ENCODE measurements at places on chromosomes 6 and 20. TPM values are rescaled to one million over a fixed set of nuclear protein-coding genes. Genes with fewer than 3 reads are reported as not detected.

MATN4 gene
- total RNA-seq, result 2.1 TPM

- peaks cover 9% of the 10 kb centered on the region for H3K27me3 ChIP-seq
- no peak for DNase-seq
- H3K4me1 ChIP-seq, result peaks cover 6% of the 10 kb centered on the region
- H3K4me3 ChIP-seq, result peak overlapping the region; percentile 54
These were observed 37.5 kb downstream of the SRC start for GRCh38 chr20:37383229-37383989.

DNA sequence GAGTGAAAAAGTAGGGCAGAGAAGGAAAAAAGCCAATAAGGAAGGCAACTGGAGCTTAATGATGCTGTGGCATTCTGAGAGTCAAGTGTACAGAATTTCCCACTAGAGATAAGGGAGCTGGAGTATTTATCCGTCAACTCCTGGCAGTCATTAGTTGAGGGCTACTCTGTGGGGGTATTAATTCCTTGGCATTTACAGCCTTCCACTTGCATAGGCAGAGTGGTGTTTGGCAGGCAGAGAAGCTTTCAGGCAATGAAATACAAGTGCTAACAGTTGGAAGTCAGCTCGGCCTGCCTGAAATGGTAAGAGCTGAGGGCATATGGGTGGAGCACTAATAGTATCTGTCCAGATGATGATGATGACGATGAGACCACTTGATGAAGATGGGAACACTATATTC, 207.3 kb upstream of the FLRT3 start:
- no peaks in the 10 kb centered on the region for H3K4me1 ChIP-seq
- DNase-seq, result no peak
- H3K27ac ChIP-seq, result no peak overlapping the region
- no peaks in the 10 kb centered on the region for H3K27me3 ChIP-seq
- H3K4me3 ChIP-seq, result no peak overlapping the region

- no peak for DNase-seq
- H3K4me3 ChIP-seq, result no peak overlapping the region
- no peaks in the 10 kb centered on the region for H3K4me1 ChIP-seq
These were observed 1413.9 kb upstream of the ADGRB3 start for GRCh38 chr6:67221226-67221625.

DNA sequence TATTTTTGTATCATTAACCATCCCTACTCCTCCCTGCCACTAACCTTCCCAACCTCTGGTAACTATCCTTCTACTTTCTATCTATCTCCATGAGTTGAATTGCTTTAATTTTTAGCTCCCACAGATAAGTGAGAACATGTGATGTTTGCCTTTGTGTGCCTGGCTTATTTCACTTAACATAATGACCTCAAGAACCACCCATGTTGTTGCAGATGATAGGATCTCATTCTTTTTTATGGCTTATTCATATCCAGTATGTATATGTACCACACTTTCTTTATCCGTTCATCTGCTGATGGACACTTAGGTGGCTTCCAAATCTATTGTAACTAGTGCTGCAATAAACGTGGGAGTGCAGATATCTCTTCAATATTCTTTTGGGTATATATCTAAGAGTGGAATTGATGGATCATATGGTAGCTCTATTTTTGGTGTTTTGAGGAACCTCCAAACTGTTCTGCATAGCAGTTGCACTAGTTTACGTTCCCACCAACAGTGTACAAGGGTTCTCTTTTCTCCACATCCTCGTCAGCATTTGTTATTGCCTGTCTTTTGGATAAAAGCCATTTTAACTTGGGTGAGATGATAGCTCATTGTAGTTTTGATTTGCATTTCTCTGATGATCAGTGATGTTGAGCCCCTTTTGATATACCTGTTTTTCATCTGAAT, 201.4 kb downstream of the ARHGAP18 start:
- H3K27me3 ChIP-seq, result peaks cover 2% of the 10 kb centered on the region
- DNase-seq, result no peak
- no peak overlapping the region for H3K4me3 ChIP-seq
- no peaks in the 10 kb centered on the region for H3K36me3 ChIP-seq
- no peak overlapping the region for H3K27ac ChIP-seq

- H3K4me1 ChIP-seq, result no peaks in the 10 kb centered on the region
- no peak overlapping the region for H3K4me3 ChIP-seq
- no peak for DNase-seq
These were observed 117.0 kb upstream of the KCNG1 start for GRCh38 chr20:51139891-51140290.

EYS gene
- total RNA-seq, result not detected

MEI4 gene
- not detected for total RNA-seq

KIFC1 gene
- total RNA-seq, result 54.7 TPM

DNA sequence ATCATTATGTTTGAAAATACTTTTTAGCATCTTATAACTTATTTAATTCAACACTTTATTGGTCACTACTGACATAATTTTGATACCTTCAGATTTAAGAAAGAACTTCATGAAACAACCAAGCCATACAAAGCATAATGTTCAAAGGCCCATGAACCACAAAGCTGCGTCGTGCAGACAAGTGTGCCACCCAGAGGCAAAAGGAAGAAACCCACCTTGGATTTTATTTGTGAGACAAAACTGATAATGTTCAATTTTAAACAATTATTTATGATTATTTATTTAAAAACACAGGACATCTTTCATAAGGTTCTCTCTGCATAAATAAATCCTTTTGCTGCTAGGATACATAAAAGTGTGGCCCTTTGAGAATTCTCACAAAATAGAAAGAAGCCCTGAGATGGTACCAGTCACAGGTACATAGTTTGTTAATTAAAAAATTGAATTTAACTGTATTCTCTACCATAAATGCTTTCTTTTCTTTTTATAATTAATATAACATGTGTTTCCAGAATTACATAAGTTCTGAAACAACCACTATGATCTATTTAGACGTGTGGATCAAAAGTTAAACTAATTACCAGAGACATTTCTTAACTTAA, 143.7 kb downstream of the RALGAPA2 start:
- H3K4me1 ChIP-seq, result peaks cover 5% of the 10 kb centered on the region
- H3K27ac ChIP-seq, result no peak overlapping the region
- no peak for DNase-seq
- H3K36me3 ChIP-seq, result peaks cover 14% of the 10 kb centered on the region
- H3K27me3 ChIP-seq, result no peaks in the 10 kb centered on the region

MYL9 gene
- total RNA-seq, result 0.26 TPM

- peaks cover 30% of the 10 kb centered on the region for H3K27me3 ChIP-seq
- DNase-seq, result peak; percentile 10
- H3K27ac ChIP-seq, result no peak overlapping the region
- H3K4me3 ChIP-seq, result no peak overlapping the region
- H3K36me3 ChIP-seq, result no peaks in the 10 kb centered on the region
These were observed 193.5 kb downstream of the UNC5CL start for GRCh38 chr6:40845553-40845952.

DNA sequence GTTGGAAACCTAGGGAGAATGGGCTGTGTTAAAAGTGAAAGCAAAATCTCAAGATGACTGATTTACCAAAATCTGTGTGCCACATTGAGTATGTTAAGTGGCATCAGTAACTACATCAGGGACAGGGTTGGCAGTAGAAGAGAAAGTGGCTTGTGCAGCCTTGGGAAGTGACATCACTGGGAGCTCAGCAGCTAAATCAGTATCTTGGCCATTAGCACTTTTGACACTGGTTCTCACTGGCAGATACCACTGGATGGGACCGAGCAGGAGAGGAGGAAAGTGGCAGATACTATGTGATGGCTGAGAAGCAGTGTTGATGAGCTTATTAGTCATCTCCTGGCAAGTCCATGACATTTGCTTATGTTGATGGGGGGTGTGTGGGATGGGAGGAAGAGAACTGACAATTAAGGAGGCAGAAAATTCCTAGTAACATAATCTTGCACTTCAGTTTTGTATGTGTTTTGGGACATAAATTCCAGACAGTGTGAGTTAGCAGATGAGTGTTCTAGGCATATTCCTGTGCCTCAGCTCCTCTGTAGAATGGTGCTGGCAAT, 322.2 kb downstream of the SOX4 start:
- H3K27me3 ChIP-seq, result peaks cover 2% of the 10 kb centered on the region
- peaks cover 27% of the 10 kb centered on the region for H3K4me1 ChIP-seq
- no peak for DNase-seq
- H3K36me3 ChIP-seq, result no peaks in the 10 kb centered on the region
- H3K4me3 ChIP-seq, result no peak overlapping the region
- no peak overlapping the region for H3K27ac ChIP-seq

GRCh38 chr6:161347988-161348627, 74.2 kb upstream of the AGPAT4 start:
- no peak for DNase-seq
- no peak overlapping the region for H3K4me3 ChIP-seq

- H3K4me3 ChIP-seq, result no peak overlapping the region
- no peaks in the 10 kb centered on the region for H3K36me3 ChIP-seq
- H3K4me1 ChIP-seq, result no peaks in the 10 kb centered on the region
- no peak for DNase-seq
- no peak overlapping the region for H3K27ac ChIP-seq
- no peaks in the 10 kb centered on the region for H3K27me3 ChIP-seq
These were observed 1172.3 kb downstream of the HACE1 start for GRCh38 chr6:103687430-103687829.

RBM12 gene
- total RNA-seq, result 168 TPM

DNA sequence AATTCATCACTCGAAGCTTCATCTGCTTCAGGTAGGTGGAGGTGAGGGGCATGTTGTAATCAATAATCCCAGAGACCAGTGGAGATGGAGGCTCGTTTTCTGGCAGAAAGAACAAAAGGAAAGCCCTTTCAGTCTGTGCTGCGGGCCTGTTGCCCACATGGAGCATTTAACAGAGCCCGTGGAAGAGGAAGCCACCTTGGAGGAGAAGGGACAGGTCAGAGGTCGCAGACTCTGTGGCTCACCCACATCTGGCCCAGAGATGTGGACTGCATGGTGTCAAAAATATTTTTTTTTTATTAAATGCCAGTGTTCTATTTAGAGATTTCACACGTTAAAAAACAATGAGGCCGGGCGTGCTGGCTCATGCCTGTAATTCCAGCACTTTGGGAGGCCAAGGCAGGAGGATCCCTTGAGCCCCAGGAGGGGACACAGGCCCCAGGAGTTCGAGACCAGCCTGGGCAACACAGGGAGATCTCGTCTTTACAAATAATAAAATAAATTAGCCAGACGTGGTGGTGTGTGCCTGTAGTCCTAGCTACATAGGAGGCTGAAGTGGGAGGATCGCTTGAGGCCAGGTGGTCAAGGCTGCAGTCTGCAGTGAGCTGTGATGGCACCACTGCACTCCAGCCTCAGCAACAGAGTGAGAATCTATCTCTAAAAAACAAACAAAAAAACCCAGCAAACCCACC, 73.6 kb downstream of the NOL4L start:
- H3K4me1 ChIP-seq, result peaks cover 42% of the 10 kb centered on the region
- H3K27ac ChIP-seq, result no peak overlapping the region
- no peak for DNase-seq
- H3K4me3 ChIP-seq, result no peak overlapping the region
- no peaks in the 10 kb centered on the region for H3K27me3 ChIP-seq

DNA sequence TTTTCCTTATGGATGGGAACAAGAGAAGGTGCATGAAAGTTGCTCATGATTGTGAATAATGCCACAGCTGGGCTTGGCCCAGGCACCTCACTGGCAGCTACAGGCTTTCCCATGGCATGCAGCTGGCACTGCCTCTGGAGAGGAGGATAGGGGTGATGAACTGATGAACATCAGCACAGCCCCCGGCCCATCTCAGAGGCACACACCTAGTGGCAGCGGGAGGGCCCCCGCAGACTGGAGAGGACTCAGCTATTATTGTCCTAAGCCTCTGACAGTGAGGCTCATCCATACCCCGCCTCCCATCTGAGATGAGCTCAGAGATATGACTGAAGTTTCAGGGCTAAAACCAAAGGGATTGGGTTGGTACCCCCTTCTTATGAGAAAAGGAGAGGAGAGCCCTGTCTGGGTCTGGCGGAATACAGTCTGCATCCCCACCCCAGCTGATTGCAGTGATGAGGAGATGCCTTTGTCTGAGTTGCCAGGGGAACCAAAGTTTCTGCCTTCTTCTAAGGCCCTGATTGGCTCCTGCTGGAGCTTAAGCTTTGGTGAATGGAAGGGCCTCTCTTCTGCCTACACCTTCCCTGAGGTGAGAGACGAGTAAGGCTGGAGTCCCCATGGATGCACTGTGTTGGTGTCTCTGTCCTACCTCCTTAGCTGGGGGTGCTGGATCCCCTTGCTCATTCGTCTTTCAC, 27.6 kb upstream of the EPB41L1 start:
- H3K27me3 ChIP-seq, result peaks cover 2% of the 10 kb centered on the region
- H3K4me1 ChIP-seq, result no peaks in the 10 kb centered on the region
- H3K36me3 ChIP-seq, result no peaks in the 10 kb centered on the region
- no peak overlapping the region for H3K4me3 ChIP-seq

SAPCD1 gene
- total RNA-seq, result 16.7 TPM

COQ3 gene
- total RNA-seq, result 16.7 TPM

- H3K4me3 ChIP-seq, result no peak overlapping the region
- H3K27ac ChIP-seq, result no peak overlapping the region
- no peak for DNase-seq
- peaks cover 9% of the 10 kb centered on the region for H3K36me3 ChIP-seq
These were observed 251.2 kb downstream of the TMEM242 start for GRCh38 chr6:157072128-157072527.

DNA sequence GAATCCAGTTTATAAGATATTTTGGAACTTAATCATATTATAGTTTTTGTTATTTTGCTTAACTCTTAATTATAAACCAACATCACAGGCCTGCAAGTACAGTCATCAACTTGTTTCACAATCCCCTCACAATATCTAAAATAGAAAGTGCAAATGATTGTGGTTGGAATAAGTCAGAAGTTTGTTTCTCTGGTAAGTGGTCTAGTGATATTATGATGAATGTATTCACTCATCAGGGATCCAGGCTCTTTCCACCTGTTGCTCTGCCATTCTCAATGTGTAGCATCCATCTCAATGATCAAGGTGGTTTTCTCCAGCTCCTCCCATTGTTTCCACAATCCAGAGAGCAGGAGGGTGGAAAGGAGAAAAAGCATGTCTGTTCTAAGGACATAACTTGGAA, 54.2 kb downstream of the OPN5 start:
- no peak overlapping the region for H3K4me3 ChIP-seq
- H3K4me1 ChIP-seq, result no peaks in the 10 kb centered on the region
- H3K27ac ChIP-seq, result no peak overlapping the region
- DNase-seq, result no peak

GRCh38 chr6:140256248-140256647, 881.8 kb upstream of the CITED2 start:
- no peak overlapping the region for H3K27ac ChIP-seq
- no peaks in the 10 kb centered on the region for H3K36me3 ChIP-seq
- H3K4me3 ChIP-seq, result no peak overlapping the region
- no peaks in the 10 kb centered on the region for H3K4me1 ChIP-seq
- no peaks in the 10 kb centered on the region for H3K27me3 ChIP-seq

COL20A1 gene
- total RNA-seq, result not detected

DNA sequence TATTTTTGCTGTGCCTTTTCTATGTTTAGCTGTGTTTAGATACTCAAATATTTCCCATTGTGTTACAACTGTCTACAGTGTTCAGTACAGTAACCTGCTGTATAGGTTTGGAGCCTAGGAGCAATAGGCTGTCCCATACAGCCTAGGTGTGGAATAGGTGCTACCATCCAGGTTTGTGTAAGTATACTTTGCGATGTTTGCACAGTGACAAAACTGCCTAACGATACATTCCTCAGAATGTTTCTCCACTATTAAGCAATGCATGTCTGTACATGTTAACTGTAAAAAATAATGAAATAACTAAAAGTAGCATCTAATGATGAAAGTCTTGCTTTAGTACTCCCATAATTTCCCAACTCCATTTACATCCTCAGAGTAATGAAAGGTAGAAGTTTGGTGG, 46.0 kb downstream of the SERAC1 start:
- H3K36me3 ChIP-seq, result peaks cover 22% of the 10 kb centered on the region
- no peak overlapping the region for H3K27ac ChIP-seq
- no peaks in the 10 kb centered on the region for H3K27me3 ChIP-seq
- H3K4me3 ChIP-seq, result no peak overlapping the region

RRAGD gene
- total RNA-seq, result 7.8 TPM

- no peak overlapping the region for H3K4me3 ChIP-seq
- no peak overlapping the region for H3K27ac ChIP-seq
- H3K36me3 ChIP-seq, result no peaks in the 10 kb centered on the region
- H3K4me1 ChIP-seq, result no peaks in the 10 kb centered on the region
These were observed 78.7 kb downstream of the SLC2A10 start for GRCh38 chr20:46787991-46788762.

MICA gene
- total RNA-seq, result 11.5 TPM
